ENCODE measurements at places on chromosomes 11 and 22.

GRCh38 chr11:62153087-62153395 is 29.2 kb downstream of the INCENP start:
- DNase-seq = no peak

DNA sequence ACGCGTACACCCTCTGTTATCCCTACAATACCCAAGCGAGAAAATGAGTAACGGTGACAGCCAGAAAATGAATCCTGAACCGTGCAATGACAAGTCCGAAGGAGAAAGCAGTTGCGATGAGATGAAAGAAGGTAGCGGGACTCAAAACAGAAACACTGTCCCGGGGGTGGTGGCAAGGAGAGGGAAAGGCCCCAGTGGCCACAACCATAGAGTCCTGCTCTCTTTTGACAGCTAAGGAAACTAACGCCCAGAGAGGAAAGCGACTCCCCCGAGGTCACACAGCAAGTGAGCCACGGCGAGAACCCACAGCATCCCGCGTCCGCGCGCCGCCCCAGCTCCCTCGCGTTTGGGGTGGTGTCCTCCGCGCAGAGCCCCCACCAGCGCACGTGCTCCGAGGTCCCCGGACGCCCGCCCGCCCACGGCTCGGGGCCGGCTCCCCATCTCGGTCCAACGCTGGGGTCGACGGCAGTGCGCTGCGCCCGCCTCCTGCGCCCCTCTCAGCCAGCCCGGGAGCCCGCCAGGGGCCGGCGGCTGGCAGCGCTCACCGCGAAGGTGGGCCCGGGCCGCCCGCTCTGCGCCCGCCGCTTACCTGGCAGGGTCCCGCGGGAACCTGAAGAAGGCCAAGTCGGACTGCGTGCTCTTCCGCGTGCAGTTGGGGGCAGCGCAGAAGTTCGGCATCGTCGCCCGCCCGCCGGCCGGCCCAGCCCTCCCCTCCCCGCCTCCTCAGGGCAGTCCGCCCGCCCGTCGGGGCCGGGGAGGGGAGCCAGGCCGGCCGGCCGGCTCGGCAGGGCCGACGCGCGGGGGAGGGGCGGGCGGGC is 564 bp downstream of the THAP12 start:
- no peak for DNase-seq

- no peak for DNase-seq
These were observed 58.3 kb downstream of the CDKN1C start for GRCh38 chr11:2827256-2827655.

DNA sequence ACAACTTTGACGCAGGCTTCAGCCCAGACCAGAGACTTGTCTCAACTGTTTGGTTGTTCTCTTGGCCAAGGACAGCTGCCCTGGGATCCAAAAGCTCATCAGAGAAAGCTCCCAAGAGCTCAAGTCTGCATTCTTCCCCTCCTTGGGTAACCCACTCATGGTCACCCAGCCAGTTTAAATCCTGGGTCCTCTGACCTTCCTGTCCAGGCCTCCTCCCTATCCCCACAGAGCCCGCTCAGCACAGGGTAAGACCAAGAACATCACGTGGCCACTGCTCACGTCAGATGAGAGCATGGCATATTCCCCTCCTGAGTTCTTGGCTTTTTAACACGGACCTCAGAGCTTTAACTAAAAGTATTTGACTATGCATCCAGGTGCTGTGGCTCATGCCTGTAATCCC is 25.8 kb downstream of the TSKU start:
- no peak for DNase-seq

DNA sequence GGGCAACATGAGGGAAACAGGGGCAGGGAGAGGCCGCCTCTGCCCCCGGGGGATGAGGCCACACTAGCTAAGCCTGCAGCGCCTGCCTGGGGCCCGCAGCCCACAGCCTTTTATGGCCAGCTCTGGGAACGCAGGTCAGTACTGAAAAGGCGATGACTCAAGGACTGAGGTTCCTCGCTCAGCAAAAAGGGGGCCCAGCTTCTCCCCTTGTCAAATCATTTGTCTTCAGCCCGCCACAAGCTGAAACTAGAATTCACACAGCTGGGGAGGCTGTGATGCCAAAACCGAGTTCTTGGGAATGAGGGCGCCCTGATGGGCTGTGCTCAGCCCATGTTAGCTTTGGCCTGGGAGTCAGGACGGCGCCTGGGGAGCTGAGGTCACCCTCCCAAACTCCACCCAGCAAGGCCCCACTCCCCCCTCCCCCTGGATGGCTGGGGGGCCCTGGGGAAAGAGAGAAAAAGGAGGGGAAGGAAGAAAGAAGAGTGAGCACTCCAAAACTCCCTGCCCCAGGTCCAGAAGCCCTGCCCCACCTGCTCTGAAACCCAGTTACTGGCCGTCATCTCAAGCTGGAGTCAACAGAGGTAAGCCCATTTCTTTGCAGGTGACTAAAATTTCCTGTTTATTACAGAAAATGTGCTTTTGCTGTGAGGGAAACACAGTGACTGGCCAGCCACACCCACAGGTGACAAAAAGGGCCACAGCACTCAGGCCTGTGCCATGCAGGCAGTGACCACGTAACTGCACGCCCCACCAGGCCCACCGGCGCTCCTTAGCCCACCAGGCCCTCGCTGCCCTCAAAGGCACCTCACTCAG is 13.7 kb downstream of the EHD1 start:
- DNase-seq = no peak
